ENCODE measurements at places on chromosomes 4 and X.

- DNase-seq = no peak
Measured at GRCh38 chr4:149711593-149712365, 103.9 kb downstream of the IQCM start.

DNA sequence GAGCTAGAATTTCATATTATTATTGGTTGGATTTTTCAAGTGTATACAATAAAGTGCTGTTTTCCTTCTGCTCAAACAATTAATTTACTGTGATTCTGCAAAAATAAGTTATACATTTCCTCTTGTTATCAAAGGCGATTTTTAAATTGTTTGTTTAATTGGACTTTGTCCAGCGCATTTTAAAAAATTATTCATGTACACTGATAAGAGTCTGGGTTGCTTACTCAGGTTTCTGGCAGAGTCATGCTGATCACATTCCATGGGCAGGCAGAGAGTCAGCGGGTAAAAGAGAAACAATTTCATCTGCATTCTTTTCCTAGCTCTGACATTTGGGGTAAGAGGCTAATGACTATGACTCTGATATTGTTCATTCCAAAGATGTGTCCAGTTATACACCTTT, 8.9 kb downstream of the FAT4 start:
- DNase-seq = no peak

DNA sequence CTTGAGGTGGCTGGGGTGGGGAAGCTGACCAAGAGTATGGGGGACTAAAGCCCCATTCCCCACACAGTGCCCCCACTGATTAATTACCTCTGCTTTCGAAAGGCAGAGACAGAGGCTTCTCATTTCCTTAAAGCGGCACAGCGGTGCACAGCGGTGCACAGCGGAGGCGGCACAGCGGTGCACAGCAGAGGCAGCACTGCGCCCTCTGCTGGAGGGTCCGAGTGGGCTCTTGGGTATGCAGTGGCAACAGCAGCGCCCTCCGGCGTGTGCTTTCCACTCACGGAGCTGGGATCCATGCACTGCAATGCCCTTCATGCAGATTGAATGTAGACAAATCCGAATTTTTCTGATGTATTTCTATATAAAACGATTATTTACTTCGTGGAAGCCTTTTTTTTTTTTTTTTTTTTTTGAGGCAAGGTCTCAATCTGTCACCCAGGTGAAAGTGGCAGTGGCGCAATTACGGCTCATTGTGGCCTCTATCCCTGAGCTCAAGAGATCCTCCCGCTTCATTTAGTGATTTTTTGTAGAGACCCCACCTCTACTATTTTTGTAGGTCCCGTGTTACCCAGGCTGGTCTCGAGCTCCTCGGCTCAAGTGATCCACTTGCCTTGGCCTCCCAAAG, 19.7 kb upstream of the PRPS2 start:
- peak; percentile 62 for DNase-seq

DNA sequence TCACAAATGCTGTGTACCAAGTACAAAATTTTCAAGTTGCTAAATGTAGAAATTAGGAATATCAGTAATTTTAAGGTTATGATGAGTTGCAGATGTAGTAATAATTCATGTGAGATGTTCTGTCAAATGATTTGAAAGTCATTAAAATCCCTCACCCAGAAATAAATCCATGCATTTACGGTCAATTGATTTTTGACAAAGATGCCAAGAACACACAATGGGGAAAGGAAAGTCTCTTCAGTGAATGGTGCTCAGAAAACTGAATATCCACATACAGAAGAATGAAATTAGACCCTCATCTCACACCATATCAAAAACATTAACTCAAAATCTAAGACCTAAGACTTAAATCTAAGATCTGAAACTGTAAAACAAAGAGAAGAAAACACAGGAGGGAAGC, 12.9 kb upstream of the BMPR1B start:
- DNase-seq = no peak

DNA sequence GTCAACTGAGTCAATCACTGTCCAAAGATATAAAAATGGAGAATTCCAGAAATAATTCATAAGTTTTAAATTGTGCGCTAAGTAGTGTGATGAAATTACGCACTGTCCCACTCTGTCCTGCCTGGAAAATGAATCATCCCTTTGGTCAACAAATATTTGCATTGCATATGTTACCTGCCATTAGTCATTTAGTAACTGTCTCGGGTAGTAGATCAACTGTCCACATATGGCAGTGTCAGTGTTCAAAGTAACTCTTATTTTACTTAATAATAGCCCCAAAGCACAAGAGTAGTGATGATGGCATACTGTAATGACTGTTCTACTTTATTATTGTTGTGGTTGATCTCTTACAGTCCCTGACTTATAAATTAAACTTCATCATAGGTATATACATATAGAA, 3.4 kb downstream of the YTHDC1 start:
- DNase-seq = no peak

- DNase-seq = peak; percentile 16
Measured at GRCh38 chr4:81648576-81649275, 177.0 kb upstream of the RASGEF1B start.

DNA sequence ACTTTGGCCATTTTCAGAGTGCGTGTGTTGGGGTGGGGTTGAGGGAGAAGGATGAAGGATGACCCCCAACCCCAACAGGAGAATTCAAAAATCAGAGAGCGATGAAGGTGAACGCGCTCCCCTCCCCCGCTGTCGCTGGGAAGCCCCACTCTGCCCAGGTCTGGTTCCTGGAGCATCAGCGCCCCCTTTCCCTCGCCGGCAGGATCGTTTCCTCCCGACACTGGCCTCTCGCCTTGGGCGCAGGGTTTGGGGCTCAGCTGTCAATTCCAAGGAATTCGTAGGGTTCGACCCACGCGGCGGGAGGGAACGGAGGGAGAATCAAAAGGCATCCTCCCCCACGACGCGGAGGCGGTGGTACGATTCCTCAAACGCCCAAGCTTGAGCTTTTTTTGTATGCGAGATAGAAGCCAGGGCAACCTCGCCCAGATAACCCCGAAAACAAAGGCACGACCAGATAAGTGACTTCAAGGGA, 1.0 kb upstream of the PDGFRA start:
- DNase-seq = peak; percentile 13

- DNase-seq = no peak
Measured at GRCh38 chr4:62075521-62075920, 875.4 kb downstream of the ADGRL3 start.

DNA sequence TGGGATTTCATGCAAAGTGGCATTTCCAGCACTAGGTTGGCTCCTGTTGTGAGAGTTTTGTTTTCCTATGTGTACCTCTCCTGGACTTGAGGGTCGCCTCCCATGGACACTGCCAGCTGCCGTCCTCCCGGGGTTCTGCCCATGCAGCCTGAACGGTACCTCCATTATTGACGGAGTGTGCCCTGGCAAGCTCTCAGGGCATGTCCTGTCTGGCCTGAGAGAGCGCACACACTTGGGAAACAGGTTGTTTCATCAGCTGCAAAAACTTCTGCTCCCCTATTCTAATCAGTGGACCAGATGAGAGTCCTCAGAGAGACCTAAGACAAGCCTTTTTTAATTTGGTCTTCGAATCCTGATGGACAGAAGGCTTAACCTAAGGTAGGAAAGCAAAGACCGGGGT, 56.6 kb upstream of the HOPX start:
- DNase-seq = no peak

DNA sequence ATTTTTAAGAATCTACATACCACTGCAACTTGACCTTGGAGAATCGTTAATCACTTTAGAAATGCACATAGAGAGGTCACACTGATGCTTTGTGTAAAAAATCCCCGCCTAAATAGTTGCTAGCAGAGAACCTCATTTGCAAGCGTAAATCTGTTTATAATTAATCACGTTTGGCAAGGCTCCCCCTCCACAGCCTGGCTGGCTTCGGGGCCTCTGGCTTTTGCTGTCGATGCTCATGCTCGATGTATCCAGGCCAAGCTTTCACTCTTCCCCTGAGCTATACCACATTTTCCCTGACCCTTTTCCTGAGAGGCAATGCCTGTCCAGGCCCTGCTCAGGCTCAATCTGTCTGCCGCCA, 23.4 kb downstream of the CYTL1 start:
- DNase-seq = no peak

GRCh38 chr4:102234243-102234838, 110.9 kb downstream of the SLC39A8 start:
- no peak for DNase-seq

DNA sequence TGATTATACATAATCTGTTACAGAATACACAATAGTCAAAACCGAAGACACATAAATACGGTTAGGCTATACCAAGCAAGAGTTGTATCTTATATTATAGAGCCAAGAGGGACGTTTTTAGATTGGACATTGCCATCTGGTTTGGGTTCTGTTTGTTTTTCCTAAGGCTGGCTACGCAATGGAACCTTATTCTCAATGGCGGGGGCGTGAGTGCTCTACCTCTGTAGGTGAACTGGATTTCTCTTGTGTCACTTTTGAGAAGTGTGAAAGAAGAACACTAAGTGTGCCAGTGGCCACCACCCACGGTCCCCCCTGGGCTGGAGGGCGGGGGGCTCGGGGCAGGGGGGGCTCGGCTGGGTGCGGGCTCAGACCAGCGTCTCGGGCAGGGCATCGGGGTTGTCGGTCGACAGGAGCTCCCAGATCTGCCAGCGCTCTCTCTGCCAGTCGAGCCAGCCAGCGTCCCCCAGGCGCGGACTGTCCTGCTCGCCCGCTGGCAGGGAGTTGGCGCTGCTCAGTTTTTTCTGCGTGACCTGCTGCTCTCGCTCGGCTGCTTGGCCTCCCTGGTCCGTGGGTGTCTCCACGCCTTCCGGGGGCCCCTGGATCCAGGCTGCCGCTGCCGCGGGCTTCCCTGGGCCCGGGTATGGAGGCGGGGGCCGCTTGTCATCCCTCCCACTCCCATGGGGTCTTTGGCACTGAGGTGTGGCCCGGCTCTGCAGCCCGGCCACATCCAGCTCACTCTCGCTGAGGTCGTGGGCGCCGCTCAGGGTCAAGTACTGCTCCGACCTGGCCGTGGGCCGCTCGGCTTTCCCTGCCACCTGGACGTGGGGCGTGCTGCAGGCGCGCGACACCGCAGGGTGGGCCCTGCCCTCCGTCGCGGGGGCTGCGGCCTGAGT, 27.6 kb downstream of the HCCS start:
- DNase-seq = no peak
